Activated naive CD4-positive, alpha-beta T cell treated with anti-CD3 and anti-CD28 coated beads, Interleukin-2, amount 50 U/mL, for 16 hours (primary cell): ENCODE measurements at places on chromosomes 2 and 18.
A peak's percentile ranks its signal among the peaks of the same experiment; 100 is the strongest.

DNA sequence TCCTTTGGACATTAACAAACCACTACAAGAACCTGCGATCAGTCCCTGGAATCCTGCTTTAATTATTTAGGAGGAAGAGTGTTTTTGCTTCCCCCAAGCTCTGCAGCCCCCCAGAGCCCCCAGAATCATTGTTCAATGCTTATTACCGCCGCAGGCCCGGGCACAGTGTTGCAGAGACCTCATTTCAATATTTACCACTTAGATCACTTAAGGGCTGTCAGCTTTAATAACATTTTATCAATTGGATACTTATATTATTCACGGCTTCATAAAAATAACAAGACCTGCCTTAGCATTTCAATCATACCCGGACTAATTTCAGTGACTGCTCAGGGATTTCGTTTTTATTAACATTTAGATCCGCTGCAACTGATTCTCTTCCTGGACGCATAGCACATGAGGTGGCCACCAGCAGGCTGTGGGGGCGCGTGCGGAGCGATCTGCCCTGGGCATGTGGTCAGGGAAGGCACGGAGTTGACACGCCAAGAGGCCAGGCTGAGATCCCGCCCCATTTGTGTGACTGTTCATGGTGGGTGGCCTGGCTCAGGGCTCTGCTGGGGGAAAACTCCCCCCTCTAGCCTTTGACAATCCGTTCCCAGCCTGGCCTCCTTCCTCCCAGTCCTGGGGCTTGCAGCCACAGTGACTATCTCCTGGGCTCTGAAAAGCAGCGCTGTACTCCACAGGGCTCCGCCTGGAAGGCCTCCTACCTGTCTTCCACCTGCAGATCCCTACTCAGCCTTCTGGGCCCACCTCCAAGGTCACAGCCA lies 267.6 kb downstream of the SRBD1 start:
- no peak for DNase-seq

DNA sequence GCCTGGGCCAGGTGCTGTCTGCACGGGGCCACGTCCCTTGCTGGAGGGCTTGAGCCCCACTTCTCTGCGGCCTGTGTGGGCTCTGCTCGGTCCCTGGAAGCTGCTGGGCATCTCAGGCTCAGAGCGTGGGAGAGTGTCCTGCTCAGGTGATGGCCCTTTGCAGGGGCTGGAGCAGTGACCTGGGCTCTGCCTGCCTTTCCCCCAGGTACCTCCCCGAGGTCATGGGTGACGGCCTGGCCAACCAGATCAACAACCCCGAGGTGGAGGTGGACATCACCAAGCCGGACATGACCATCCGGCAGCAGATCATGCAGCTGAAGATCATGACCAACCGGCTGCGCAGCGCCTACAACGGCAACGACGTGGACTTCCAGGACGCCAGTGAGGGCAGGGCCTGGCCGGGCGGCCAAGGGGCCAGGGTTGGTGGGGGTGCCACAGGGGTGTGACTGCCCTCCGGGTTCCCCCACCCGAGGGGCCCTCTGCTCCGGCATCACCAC lies 29.9 kb downstream of the GPC1 start:
- DNase-seq = no peak

GRCh38 chr18:26546875-26547645 lies 1.3 kb downstream of the KCTD1 start:
- no peak for DNase-seq

- no peak for DNase-seq
Observed at GRCh38 chr2:28320009-28320365, 72.7 kb upstream of the FOSL2 start.

- no peak for DNase-seq
Observed at GRCh38 chr2:11054783-11055678, 100.2 kb upstream of the SLC66A3 start.

GRCh38 chr2:20327370-20327769 lies 23.3 kb downstream of the PUM2 start:
- DNase-seq = no peak

GRCh38 chr2:198040835-198041234 lies 236.4 kb downstream of the PLCL1 start:
- no peak for DNase-seq

DNA sequence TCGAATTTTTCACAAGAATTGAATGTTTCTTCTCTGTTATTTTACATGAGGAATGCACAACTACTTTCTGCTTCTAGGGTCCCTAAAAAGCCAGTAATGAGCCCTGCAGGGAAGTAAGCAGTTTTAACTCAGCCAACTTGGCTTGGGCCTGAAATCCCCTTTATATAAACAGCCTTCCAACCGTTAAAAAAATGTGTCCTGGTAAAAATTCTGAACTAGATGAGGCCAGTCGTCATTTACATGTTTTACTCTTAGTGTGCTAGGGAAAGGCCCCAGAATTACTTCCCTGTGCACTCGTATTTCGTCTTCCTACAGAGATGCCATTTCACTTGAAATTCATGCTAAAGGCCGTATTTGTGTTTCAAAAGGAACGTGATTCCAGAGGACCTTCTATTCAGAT lies 42.4 kb upstream of the RPE start:
- DNase-seq = no peak

GRCh38 chr2:239932881-239933735 lies 92.0 kb downstream of the NDUFA10 start:
- DNase-seq = peak; percentile 8

DNA sequence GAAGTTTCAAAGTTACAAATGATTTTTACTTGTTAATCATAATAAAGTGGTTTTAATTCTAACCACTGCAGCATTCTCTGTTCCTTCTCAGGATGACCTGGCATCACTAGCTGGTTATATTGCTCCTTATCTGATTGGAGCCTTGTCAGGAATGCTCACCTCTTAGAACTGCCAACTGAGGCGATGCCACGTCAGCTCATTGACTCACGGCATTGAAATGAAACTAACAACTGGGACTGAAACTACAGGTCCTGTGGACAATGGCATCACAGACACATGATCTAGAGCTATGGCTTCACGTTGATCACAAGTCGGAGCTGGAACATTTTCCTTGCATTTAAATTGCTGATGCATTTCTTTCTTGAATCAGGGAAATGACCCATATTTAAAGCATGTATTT lies 54.9 kb upstream of the MAP2 start:
- no peak for DNase-seq

DNA sequence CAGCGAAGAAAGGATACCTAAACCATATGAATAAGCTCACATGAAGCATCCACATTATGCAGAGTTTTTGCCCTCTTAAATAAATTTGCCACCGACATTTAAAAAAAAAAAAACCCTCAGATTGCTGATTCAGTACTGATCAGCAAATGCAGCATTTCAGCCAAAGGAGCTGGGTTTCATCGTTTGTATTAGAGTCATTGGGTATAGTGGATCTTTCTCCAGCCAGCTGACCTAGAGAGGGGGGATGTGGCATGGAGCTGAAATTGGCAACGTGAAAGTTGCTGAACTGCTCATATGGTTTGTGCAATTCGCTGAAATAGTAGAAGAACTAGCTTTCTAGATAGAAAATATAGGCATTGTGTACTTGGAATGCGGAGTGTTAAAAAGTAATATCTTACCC lies 73.5 kb upstream of the ZNF397 start:
- DNase-seq = no peak

DNA sequence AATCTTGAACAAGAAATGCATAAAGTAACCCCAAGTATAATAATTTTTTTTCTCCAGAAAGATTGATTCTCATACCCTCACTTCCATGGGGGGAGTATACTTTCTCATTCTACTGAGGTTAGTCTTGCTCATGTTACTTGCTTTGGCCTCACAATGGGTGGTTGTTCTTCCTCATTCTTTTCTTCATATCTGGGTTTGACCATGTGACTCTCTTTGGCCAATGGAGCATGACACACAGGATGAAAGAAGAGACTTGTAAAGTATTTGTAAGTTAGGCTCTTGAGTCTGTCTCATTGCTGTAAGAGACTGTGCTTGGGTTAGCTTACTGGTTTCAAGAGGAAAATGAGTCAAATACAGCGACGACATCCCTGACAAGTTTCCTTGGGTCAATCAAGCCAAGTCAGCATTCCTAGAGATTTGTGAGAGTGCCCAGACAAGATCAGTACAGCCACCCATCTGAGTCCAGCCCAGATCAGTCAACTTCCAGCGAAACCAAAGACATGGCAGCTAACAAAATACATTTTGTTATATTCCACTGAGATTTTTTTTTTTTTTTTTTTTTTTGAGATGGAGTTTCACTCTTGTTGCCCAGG lies 970.2 kb downstream of the BCL11A start:
- no peak for DNase-seq

GRCh38 chr2:236663287-236664101 lies 93.9 kb downstream of the ACKR3 start:
- no peak for DNase-seq

DNA sequence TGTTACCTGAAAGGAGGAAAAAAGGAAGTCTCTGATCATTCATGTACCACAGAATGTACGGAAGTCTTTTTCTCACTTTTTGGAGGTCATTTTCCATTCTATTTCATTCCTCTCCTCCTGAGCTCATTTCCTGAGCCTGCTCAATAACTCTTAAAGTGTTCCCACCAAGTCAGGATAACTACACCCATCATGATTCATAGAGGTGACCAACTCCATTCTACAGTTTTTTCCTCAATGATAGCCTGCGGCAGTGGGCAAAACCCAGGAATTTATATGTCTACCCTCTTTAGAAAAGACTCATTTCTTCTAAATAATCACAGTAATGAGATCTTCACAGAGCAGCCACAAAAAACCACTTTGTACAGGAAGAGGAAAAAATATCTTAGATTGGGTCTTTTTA lies 372.5 kb downstream of the RBM43 start:
- no peak for DNase-seq

DNA sequence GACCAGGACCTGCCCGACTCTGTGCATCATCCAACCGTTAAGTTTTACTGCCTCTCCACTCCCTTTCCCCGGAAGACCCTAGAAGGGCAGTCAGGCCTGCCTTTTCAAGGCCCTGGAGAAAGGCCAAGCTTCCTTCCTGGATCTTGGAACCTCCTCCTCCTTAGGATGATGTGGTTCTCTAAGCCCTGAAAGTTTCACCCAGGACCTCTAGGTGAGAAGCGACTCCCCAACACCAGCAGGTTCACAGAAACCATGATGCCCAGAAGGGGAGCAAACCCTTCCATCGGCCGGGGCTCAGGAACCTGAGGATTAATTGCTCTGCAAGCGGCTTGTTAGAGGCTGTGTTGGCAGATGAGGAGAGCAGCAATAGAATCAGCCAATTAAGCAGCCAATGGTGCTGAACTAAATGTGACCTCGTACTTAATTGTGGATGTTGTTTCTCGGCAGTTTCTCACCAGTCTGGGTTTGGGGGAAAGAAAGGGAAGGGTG lies 94.2 kb upstream of the FZD7 start:
- DNase-seq = no peak

- DNase-seq = no peak
Observed at GRCh38 chr2:75503048-75503607, 57.6 kb downstream of the EVA1A start.

- no peak for DNase-seq
Observed at GRCh38 chr2:24111407-24111901, 11.7 kb downstream of the PFN4 start.

GRCh38 chr2:152396763-152397162 lies 61.8 kb downstream of the FMNL2 start:
- no peak for DNase-seq

DNA sequence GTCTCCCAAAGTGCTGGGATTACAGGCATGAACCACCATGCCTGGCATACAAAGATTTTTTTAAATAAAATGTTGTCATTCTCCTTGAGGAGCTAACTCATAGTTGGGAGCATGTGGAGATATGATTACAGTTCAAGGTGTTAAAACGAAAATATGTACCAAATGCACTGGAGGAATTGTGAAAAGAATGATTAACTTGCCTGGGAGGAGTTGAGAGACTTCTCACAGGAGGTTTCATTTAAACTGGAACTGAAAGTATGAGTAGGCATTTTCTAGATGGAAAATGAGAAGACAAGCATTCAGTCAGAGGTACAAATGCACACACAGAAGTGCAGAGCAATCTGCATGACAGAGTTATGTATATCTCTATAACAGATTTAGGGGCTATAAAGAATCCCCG lies 126.6 kb upstream of the PDE1A start:
- no peak for DNase-seq

DNA sequence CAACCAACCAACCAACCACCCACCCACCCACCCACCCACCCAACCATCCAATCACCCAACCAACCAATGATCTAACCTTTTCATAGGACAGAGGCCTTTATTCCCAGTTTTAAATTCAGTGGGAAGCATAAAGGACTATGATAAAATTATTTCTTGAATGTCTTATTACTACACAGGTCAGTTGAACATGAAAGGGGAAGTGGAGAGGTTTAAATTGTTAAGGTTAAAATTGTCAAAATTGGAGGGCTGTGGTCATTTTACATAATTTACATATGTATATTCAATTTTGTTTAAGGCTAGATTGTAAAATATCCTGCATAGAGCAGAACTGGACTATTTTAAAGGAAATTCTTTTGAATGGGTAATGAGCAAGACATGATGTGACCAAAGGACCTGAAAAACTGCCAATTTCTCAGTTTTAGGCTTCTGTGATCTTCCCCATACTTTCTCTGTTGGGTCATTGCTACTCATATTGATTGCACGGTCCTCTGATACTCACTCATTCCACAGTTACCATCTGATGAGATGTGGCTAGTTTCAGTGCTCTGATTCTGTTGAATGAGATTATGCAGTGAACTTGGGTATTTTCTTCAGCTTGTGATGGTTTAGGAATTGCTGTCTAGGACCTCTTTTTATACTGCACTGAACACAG lies 127.4 kb downstream of the PLCL1 start:
- DNase-seq = no peak

GRCh38 chr18:11747731-11748130 lies 58.7 kb downstream of the GNAL start:
- DNase-seq = no peak

DNA sequence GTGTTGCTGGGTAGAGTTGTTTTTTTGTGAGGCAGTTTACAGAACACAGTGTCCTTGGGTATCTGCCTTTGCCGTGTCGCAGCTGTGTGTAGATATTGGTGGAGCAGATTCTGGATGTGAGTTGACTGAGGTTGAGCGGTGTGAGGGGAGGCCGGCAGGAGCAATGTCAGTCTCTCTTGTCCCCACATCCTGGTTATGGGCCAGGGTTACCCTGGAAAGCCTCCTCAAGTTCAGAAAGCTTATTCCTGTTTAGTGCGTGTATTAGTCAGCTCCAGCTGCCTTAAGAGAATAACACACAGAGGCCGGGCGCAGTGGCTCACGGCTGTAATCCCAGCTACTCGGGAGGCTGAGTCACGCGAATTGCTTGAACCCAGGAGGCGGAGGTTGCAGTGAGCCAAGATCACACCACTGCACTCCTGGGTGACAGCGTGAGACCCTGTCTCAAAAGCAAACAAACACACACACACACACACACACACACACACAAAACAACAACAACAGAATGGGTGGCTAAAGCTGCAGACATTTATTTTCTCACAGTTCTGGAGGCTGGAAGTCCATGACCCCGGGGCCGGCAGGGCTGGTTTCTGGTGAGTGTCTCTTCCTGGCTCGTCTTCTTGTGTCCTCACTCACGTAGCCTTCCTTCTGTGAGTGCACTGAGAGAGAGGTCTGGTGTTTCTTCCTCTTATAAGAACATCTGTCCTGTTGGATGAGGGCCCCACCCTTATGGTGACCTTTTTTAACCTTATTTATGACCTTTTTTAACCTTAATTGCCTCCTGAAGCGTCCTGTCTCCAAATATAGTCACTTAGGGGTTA lies 5.1 kb downstream of the NCK2 start:
- no peak for DNase-seq
